ENCODE measurements at places on chromosomes 1 and 21.

DNA sequence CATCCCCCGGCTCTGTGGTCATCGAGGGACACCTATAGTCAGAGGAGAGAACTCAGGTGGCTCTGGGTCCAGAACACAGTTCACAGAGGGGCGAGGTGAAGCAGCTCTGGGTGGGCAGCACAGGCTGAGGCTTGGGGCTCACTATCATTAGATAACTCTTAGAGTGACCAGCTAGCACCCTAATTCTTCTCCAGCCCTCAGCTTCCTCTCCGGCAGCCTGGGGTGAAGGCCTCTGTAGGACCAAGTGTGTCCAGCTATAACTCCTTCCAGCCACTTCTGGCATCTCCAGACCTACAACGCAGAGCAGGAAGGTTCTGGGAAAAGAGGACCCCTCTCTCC, 1.4 kb downstream of the ARTN start:
- DNase-seq, result no peak

DNA sequence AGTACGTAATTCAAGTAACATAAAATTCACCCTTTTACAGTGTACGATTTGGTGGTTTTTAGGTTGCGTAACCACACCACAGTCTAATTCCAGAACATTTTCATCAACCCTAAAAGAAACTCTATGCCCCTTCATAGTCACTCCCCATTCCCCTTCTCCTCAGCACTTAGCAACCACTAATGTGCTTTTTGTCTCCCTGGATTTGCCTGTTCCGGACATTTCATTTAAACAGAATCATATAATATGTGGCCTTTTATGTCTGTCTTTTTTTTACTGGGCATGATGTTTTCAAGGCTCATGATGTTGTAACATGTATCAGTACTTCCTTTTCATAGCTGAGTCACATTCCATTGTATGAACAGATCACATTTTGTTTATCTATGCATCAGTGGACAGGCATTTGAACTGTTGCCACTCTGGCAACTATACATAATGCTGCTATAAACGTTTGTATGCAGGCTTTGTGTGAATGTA, 20.8 kb downstream of the OBSCN start:
- DNase-seq, result no peak

GRCh38 chr1:64472805-64473204, 2.9 kb downstream of the CACHD1 start:
- DNase-seq, result no peak

GRCh38 chr1:178486100-178487069, 10.4 kb downstream of the CLEC20A start:
- no peak for DNase-seq

DNA sequence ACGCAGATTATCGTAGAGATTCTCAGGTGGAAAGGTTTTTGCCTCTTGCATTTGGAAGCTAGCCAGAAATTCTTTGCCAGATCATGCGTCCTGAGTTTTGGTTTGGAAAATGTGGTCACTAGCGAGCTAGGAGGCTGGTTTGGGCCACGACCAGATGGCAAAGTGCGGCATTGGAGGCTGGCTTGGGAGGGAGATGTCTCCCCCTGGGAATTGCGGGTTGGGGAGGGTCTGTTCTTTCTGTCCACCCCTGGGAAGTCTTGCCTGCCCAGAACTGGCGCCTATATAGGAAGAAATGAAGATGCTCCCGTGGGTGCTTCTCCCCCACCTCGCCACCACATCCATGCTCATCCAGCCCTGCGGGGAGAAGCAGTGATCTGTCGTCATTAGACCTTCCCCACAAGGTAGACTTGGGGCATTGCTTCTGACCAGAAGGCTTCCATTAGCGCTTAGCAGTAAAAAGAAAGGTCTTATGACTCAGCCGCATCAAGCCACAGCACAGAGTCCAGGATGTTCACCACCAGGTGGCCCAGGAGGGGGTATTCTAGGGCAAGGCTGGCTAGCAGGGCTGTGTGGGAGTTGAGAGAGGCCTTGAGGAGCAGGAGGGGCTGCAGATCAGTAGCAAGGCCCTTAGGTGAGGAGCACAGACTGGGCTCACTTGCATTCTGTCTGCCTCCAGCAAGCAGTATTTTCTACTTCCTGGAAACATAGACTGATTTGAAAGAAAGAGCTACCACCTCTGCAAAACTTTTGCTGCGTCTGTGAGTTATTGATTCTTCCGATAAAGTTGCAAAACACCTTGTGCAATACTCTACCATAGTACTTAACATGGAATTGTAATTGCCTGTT, 1.5 kb upstream of the PTP4A2 start:
- peak; percentile 39 for DNase-seq

- DNase-seq, result no peak
Observed at GRCh38 chr1:1099506-1100183, 16.2 kb downstream of the C1orf159 start.

GRCh38 chr1:203038891-203039608, 12.8 kb downstream of the PPFIA4 start:
- peak; percentile 69 for DNase-seq

DNA sequence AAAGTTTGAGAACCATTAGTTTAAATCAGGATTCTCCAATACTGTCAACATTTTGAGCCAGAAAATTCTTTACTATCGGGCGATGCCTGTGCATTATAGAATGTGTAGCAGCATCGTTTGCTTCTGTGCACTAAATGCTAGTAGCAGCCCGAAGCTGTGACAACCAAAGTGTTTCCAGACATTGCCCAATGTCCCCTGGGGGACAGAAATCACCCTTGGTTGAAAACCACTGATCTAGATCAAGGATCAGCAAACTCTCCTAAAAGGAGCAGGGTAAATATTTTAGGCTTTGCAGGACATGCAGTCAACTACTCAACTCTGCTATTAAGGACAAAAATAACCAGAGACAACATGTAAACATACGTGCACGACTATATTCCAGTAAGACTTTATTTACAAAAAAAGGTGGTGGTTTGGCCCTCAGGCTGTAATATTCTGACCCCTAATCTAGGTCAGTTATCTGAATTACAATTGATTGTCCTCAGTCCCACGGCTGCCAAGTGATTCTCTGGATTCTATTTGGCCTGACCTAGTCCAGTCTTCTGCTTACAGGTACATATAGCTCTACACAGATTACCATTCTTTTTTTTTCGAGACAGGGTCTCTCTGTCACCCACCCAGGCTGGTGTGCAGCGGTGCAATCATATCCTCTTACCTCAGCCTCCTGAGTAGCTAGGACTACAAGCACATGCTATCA, 10.6 kb downstream of the FAF1 start:
- DNase-seq, result no peak
